GM12891 (cell line): ENCODE measurements at places on chromosomes 13 and 19.

- DNase-seq, result no peak
These were observed 53.1 kb downstream of the USP12 start for GRCh38 chr13:27118428-27119054.

DNA sequence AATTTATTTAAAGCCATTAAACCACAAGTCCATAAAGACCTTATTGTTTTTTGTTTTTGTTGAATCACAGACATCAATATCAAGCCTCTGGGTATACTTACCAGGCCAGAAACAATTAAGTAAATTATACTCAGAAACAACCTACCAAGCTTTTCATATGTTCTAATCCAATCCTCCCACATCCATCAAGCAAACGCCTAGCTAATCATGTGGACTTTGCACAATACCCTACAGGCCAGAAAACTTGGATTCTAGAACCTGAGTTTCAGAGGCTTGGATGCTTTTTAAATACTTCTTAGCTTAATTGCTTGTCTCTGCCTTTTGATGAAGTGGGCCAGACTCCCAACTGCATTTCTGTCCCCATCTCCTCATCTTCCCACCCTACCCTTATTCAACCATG is 39.9 kb downstream of the TGDS start:
- DNase-seq, result no peak

- no peak for DNase-seq
These were observed 106.1 kb downstream of the RAB20 start for GRCh38 chr13:110455444-110455843.

- no peak for DNase-seq
These were observed 1268.4 kb upstream of the SPRY2 start for GRCh38 chr13:81609335-81609734.
